ENCODE measurements at places on chromosomes 4 and X.

DNA sequence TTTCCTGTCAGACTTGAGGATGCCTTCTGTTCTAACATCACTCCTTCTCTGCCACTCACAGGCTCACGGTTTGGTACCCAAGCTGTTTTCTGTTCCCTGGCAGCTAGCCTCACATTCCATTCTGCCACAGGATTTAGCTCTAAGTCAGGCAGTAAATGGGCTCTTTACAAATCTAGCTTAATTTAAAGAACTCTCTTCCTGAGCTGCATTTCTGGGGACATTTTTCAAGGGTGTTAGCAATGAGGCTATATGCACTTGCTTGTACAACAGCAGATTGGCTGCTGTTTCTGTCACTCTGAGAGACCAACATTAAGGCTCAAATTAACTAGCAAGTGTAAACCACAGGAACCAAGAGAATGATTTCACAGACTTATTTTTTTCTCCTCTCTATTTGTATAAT lies 337.8 kb upstream of the NOCT start:
- DNase-seq: no peak

DNA sequence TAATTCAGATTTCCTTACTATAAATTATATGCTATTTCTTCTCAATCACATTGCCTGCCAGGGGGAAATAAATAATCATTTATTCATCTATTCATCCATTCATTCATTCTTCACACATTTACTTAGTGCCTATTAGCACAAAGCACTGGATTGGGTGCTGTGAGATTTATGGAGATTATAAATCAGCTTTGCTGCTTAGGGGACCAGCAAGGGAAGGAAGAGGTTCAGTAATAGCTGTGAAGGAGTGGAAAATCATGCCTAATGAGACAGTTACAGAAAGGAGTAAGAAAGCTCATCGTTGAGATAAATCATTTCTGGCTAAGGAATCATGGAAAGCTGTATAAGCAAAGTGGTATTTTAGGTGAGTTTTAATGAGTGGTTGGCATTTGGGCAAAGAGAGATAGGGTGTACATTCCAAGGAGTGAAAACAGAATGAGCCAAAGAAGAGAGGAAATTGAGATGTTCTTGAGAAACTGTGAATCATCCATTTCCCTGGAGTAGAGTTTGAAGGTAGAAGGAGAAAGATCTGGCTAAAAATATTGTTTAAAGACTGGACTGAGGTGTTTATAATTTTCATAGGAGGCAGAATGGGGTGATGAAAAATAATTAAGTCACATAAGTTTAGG lies 9.6 kb downstream of the ARSJ start:
- no peak for DNase-seq

DNA sequence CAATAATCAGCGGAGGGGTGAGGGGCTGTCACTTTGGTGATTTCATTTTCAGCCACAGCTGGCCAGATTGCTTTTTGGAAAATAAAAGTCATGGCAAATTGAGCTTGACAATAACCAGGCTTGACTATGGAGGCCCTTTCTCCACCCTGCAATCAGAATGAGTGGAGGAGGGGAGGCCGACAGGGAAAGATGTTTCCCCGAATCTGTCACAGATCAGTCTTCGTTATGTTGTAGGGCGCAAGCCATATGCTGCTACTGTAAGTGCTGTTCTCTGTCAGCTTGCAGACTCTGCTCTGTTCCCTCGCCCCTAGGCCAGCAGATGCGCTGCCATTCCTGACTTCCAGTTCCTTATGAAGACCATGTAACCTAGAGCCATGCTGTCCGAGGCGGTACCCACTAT lies 114.1 kb downstream of the MGST2 start:
- DNase-seq: no peak

DNA sequence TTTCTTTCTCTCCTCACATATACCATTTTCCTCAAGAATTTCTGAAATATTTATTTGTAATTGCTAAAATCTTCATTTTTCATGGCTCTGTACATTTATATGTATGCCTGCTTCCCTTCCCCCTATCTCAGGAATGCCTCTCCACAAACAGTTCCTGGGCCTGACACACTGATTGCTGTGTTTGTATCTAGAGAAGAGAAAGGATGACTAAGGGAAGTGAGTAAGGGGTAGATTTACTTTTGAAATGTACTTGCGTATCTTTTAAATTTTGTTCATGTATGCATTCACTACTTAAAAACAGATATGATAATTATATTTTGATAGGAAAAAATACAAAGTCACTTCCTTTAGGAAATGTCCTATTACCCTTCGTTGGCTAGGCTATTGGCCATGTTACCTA lies 790.8 kb downstream of the PCDH18 start:
- no peak for DNase-seq

DNA sequence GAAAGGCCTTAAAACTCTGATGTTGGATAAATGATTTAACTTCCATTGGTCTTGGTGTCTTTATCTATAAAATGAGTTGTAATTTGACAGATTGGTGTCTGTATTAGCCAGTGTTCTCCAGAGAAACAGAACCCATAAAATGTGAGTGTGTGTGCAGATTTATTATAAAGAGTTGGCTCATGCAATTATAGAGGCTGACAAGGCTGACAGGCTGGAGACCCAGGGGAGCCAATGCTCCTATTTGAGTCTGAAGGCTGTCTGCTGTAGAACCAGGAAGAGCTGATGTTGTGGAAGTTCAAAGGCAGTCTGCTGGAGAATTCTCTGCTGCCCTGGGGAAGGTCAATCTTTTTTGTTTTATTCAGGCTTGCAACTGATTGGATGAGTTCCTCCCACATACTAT lies 131.7 kb downstream of the SLC4A4 start:
- no peak for DNase-seq

DNA sequence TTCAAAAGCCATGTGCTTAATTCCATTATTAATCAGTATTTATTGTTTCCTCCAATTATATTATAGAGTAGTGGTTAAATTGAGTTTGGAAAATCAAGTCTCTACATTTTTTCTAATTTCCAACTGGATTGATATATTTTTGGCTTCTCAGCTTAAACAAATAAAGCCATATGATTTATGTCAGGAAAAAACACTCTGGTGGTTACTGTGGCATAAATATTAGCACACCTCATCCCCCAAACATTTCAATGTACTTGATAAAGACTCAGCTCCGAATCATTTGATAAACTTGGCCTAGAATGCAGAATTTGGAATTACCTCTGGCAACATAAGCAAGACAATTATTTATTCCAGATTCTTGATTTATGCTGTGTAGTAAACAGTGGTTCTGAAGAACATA lies 2313.8 kb downstream of the ARAP2 start:
- no peak for DNase-seq

DNA sequence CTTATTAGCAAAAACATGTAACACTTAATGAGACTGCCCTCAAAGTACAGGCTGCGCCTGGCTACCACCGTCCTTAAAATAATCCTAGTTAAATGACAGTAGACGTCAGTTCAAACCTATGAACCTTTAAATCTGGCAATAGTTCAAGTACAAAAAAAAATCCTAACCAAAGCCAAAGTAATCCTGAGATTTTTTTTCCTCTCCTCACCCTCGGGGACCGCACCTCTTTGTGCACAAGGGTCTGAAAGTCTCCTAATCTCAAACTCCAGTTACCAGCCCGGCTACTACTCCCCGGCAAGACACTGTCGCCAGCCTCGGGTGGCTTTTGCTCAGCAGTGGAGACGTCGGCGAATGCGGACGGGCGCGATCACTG lies 439 bp downstream of the SEC31A start:
- DNase-seq: no peak

DNA sequence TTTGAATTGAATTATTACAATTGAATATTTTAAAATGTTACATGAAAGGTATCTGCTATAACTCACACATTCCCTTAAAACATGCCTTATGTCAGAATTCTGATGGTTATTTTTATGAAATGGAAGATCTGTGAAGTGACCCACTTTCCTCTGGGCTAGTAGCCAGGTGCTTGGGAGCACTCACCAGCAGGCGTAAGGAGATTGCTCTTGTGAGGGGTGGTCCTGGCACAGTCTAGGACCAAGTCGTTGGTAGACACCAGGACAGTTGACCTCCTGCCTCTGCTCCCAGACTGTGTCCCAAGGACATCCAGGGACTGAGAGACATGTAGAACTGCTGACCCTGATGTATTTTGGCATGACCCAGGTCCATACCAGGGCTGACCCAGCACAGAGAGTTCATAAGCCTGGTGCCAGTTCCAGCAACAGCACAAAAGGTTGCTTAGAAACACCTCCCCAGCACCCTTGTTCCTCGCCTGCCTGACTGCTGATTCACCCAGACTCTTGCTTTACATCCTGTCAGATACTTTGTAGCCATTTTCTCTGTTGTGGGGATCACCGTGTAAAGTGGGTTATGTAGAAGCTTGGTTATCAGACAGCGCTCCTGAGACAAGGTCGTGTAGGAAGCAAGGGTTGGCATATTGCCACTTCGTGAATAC lies 48.5 kb downstream of the NELFA start:
- no peak for DNase-seq

- DNase-seq: no peak
Observed at GRCh38 chr4:40190465-40190864, 6.4 kb upstream of the RHOH start.

- no peak for DNase-seq
Observed at GRCh38 chr4:54215379-54216077, 13.6 kb upstream of the PDGFRA start.

- DNase-seq: no peak
Observed at GRCh38 chrX:85326234-85327059, 53.0 kb downstream of the POF1B start.

DNA sequence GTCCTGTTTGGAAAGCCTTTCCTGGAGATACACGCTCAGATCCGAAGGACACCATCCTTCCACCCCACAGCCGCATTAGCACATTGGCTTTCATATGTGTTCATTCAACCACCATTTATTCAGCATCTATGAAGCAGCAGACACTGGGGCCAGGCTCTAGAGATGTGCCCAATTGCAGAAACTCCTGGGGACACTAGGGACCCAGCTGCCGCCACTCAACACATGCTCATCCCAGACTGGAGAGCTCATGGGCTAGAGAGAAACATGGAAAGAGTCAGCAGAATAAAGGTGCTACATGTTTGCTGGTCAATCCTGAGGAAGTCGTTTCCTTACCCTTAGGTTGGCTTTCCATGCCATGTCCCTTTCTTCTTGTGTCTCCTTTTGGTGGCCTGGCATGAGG lies 7.6 kb downstream of the CTAG1A start:
- DNase-seq: no peak

DNA sequence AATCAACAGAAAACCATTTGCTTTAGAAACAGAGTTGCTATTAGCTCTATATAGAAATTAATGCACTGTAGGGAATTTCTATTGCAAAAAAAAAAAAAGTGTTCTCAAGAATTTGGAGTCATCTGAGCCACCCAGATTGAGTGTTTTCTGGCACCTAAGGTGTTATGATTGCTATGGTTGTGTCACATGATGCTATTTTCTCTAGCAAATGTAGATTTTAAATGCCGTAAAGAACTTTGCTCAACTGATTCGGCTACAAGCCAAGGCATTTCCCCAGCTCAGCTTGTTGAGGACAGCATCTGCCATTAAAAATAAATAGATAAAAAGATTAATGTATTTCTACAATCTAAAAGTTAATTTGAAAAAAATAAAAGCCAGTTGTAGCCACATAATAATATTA lies 712.8 kb downstream of the FAT4 start:
- DNase-seq: no peak

GRCh38 chrX:110407910-110408545 lies 49.4 kb downstream of the RTL9 start:
- no peak for DNase-seq

GRCh38 chr4:80053140-80053910 lies 19.7 kb downstream of the ANTXR2 start:
- DNase-seq: no peak

DNA sequence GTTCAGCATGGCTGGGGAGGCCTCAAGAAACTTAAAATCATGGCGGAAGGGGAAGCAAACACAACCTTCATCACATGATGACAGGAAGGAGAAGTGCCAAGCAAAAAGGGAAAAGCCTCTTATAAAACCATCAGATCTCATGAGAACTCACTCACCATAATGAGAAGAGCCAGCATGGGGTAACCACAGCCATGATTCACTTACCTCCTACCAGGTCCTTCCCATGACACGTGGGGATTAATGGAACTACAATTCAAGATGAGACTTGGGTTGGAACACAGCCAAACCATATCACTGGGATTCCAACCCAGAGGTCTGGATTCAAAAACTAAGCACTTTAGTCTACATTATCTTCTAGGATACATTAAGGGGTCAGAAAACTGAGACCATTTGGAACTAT lies 609.6 kb upstream of the SPANXN1 start:
- no peak for DNase-seq

DNA sequence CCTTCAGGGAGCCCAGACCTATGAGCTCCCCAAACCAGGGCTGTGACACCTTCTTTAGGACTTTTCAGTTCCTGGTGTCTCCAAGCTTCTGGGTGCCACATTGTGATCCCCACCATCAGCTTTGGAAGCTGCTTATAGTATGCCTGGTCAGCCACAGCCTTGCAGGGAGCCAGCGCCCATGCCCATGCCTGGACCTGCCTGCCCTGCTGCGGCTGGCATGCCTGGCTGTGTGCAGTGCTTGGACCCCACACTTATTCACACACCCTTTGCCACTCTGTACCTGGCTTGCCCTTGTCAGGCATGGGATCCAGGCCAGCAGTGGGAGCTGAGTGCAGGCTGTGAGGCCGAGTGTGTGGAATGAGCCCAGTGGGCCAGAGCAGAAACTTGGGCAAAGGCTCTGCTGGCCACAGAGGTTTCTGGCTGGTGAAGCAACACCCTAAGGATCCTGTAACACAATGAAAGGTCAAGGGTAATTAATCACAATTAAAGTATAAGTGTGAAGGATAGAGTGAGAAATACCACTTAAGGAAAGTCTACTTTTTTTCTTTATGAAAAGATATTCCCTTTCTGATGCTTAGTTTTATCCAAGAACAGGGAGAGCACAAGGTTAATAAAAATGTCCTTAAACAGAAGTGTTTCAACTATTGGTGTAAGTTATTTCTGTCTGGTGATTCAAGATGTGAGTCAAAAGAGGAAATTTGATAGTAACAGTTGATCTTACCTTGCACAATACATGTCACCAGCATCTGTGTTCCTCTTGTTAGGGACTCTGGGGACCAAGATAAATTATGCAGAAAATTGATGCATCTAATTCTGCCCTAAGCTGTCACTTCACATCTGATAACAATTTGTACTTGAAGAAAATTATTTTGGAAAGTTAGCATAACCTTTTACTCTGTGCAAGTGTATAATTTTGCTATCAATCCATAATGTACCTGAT lies 161.8 kb downstream of the FAM47A start:
- no peak for DNase-seq

GRCh38 chrX:118644378-118644777 lies 83.0 kb upstream of the IL13RA1 start:
- no peak for DNase-seq

DNA sequence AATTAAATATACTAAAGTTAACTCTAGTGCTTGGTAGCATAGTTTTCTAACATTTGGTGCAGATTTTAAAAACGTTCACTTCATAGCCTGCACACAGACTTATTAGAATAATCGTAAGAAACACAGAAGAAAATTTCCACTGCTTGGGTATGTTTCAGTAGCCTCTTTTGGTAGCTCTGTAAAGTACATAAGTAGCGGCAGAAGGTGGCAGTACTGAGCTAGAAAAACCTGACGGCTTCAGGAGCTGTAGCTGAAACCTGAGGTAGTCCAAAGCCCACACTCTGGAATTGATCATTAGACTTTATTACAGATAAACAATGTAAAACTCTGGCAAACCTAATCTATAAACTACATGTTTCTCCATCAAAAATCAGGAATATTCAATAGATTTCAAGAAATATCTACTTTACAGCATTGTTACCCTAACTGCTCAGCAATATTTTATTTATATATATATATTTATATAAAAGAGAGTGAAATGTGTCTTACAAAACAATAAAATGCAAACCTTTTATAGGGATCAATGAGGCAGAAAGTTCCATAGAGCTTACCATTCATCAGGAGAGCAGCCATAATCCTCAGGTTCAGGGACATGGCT lies 88.2 kb downstream of the ATP8A1 start:
- peak; percentile 53 for DNase-seq

Data from stimulated activated CD4-positive, alpha-beta T cell treated with anti-CD3 and anti-CD28 coated beads, Interleukin-4, amount 100 ng/mL, for 4 hours (primary cell).